Tongue (tissue), 3 donors: ENCODE measurements at places on chromosomes 6 and 20. TPM values are rescaled to one million over a fixed set of nuclear protein-coding genes. Genes with fewer than 3 reads are reported as not detected.
A peak's percentile ranks its signal among the peaks of the same experiment; 100 is the strongest.

SOX18 gene
- 17.6 TPM for total RNA-seq

KCNK5 gene
- total RNA-seq, result 6.1 TPM

NR2E1 gene
- not detected for total RNA-seq

KIF25 gene
- total RNA-seq, result 0.82 TPM

FOXQ1 gene
- total RNA-seq, result 6.4 TPM

CAPN11 gene
- total RNA-seq, result 0.72 TPM

SLCO4A1 gene
- total RNA-seq, result 4.1 TPM

RIPOR3 gene
- 12.5 TPM for total RNA-seq

STX11 gene
- total RNA-seq, result 2.8 TPM

DLK2 gene
- total RNA-seq, result 5.2 TPM

OTOR gene
- 0.21 TPM for total RNA-seq

DNA sequence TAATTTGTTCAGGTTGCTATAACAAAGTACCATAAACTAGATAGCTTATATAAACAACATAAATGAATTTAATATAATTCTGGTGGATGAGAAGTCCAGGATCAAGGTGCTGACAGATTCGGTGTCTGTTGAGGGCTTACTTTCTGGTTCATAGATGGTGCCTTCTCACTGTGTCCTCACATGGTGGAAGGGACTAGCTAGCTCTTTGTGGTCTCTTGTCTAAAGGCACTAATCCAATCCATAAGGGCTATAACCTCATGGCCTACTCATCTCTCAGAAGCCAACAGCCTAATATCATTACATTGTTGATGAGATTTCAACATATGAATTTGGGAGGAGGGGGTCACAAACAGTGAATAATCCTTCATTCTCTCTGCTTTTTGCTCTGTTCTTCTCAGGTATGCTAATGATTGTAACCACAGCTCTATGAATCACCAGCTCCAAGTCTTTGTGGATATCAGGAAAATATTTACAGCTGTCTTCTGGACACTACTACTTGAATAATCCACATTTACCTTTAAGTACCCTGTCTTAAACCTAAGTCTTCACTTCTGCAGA lies 122.3 kb downstream of the NKAIN2 start:
- no peak for DNase-seq

DNA sequence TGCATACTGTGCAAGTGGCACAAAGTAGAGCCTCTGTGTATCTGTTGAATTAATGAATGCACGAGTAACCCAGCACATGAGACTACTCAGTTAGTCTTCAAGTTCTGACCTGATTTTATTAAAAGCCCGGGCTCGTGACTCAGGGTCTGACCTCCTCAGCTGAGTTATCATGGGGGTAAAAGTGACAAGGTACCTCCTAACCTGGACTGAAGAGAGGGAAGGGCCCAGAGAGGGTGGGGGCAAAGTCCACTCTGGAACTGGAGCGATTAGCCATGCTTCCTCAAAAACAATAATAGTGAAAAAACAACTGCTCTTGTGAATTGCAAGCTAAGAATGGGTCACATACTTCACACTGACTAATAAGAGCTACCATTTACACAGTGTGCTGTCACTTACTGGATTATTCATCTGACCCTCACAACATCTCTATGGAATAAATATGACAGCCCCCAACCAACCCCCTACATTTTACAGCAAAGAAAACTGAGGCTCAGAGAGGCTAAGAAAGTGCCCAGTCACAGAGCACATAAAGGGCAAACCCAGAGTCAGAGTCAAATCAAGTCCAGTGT lies 26.7 kb downstream of the TRERF1 start:
- DNase-seq, result no peak

DNA sequence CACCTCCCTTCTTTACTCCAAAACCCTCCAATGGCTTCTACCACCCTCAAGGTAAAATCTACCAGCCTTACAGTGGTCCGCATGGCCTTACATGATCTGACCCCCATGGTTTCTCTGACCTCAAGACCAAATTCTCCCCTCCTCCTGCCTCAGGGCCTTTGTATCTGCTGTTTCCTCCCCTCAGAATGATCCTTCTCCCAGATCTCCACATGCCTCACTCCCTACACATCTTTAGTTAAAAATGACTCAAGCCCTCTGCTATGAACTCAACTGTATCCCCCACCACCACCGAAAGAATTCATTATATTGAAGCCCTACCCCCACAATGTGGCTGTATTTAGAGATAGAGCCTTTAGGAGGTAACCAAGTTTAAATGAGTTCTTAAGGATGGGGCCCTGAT lies 4.1 kb downstream of the SLC23A2 start:
- no peak for DNase-seq

- no peak for DNase-seq
Measured at GRCh38 chr6:13373919-13374318, 45.6 kb upstream of the TBC1D7 start.

- DNase-seq, result no peak
Measured at GRCh38 chr20:19742974-19743639, 15.0 kb upstream of the RIN2 start.

DNA sequence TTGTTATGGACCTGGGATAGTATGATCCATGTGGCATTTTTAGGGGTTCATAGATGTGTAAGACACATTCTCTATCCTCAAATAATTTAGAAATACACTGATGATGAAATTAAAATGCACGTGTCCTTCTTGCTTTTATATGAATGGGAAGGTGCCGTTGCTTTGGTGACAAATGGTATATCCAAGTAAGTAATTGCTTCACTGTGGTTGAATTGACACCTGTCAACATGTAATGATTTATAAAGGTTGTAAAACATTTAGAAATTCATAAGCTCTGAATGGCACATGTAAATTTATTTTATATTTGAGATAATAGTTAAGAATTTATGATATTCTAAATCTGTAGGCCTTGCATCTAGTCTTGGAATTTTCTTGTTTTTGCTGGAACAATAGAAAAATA lies 227.0 kb downstream of the PHACTR1 start:
- DNase-seq, result no peak

DNA sequence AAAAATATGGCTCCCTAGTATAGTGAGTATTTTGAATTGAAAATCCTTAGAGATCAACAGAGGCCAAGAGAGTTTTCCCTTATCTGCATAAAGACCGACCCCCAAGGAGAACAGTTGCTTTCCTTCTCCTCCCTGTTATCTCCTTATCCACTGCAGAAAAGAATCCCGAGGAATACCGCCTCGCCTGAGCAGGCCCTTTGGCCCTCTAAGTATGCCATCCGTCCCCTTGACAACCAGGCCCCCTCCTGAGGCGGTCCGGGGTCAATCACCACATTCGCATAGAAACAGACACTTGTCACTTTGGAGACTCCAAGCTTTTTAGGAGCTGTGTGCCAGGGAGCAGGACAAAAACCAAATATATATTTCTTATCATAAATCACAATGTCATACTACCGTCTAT lies 15.9 kb upstream of the GGTLC1 start:
- DNase-seq, result no peak

DNA sequence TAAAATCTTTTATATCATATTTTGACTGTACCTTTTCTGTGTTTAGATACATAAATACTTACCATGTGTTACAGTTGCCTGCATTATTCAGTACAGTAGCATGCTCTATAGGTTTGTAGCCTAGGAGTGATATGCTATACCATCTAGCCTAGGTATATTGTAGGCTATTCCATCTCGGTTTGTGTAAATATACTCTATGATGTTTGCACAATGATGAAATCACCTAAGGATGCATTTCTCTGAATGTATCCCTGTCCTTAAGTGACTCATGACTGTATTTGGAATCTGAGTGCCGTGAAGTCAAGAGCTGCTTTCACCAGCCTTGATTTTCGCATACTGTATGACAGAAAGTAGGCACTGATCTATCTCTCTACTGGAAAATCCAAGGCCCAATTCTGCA lies 129.9 kb downstream of the UTRN start:
- no peak for DNase-seq

- peak; percentile 21 for DNase-seq
Measured at GRCh38 chr6:158460602-158461169, 99.2 kb upstream of the TMEM181 start.

- peak; percentile 51 for DNase-seq
Measured at GRCh38 chr6:161922631-161923119, 648.8 kb upstream of the AGPAT4 start.
